ENCODE measurements at places on chromosomes 13 and 19.

GRCh38 chr13:64074971-64075474, 2659.4 kb upstream of the PCDH20 start:
- no peak for DNase-seq

DNA sequence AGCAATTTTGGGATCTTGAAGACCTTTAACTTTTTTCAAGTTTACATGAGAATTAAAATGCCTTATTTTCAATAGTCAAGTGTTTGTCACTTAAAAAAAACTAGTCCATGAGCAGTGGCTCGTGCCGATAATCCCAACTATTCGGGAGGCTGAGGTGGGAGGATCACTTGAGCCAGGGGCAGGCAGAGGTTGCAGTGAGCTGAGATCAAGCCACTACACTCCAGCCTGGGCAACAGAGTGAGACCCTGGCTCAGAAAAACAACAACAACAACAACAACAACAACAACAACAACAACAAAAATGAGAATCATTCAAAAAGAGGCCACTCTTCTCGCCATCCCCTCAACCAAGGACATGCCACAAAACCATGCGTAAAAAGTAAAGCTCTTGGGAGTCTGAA, 5.7 kb downstream of the FOXO1 start:
- no peak for DNase-seq

GRCh38 chr13:111911754-111912452, 155.0 kb upstream of the SOX1 start:
- DNase-seq = no peak

- DNase-seq = no peak
These were observed 6.6 kb downstream of the FSTL3 start for GRCh38 chr19:682678-683320.

- DNase-seq = no peak
These were observed 297.6 kb upstream of the ZNF507 start for GRCh38 chr19:32047788-32048187.

DNA sequence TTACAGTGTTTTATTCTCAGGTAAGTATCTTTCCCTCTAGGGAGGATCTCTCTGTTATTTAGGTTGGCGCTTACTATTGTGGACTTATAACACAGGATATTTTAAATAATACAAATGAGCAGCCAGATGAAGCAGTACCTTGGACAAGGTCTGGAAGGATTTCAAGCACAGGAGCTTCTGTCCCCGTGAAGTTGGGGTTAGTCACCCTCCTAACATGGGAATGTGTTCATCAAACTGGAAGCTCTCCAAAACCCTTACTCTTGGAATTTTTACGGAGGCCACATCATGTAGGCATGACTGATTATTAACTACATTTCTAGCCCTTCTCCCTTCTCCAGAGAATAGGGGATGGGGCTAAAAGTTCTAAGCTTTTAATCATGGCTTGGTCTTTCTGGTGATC, 38.3 kb upstream of the SPRY2 start:
- DNase-seq = no peak

Data from psoas muscle (tissue), 8 donors.